ENCODE measurements at places on chromosomes 6 and 20.
A peak's percentile ranks its signal among the peaks of the same experiment; 100 is the strongest.

DNA sequence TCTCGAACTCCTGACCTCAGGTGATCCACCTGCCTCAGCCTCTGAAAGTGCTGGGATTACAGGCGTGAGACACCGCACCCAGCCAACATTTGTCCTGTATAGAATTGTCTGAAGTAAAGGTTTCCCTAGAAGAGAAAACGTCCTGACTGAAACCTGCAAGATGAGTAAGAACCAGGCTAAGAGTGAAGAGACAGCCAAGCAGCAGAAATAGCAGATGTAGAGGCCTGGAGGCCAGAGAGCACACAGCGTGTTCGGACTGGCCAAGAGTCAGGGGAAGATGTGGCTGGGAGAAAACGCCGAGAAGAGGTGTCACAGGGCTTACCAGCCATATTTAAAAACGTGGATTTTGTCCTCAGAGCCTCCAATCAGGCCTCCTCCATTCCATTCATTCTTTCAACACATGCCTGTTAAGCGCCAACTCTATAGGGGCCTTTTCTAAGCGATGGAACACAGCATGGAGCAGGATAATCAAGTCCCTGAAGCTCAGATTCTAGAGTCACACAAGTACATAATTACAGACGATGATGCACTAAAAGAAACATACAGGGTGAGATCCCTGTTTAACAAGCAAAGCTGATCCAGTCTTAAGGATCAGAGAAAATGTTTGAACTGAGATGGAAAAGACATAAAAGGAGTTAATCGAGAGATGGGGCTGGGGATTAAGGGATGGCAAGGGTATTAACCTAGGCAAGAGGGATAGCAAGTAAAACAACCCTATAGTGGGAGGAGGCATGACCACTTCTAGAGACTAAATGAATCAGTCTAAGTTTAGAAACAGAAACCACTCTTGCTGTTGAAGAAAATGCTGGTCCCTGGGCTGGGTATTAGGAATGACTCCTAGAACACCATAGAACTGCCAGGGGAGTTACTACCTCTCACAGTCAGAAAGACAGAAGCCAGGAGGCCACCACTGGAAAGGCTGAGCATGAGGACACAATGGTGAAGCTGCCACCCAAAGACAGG lies 4.8 kb downstream of the ZCCHC3 start:
- no peak for DNase-seq

DNA sequence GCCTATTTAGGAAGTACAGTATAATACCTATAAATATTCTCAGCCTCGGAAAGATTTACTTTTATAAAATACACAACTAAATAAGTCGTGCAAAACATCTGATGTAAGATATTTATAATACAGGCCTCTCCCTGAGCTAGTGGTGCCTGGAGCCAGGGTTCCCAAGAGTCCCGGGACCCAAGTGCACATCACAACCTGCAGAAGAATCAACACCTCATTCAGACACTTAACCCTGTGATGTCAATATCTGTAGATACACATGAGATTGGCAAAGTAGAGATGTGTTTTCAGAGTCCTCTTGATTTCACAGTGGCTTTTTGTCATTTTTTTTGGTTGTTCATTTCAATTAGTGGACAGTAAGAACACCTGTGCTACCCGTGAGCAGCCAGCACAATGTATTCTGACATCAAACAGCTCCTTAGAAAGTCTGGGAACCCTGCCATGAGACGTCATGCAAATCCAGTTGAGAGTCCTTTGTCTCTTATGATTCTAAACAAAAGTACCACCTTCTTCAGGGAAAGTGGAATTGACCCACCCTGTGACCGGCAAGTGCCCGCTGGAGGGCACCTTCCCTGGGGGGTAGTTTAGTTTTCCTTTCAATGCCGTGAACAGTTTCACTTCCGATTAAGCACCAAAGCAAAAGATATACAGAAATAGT lies 101.6 kb downstream of the DACT2 start:
- no peak for DNase-seq

- DNase-seq, result no peak
Observed at GRCh38 chr6:136739501-136739900, 52.8 kb downstream of the MAP3K5 start.

DNA sequence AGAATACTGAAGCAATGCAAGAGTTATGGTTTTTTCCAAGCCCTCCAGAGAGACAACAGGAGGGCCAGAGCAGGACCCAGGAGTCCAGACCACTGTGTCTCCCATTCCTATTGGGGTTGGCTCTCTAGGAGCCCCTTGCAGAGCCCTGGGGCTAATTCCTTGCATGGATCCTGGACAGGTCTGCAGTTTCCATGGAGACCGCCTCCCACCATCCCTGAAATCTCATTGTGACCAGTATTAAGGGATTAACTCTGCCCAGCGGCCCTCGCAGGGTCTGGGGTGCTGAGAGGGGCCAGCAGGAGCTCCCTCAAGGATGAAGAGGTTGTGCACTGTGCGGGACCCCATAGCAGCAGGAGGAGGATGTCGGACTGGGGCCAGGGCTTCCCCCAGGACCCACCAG lies 34.8 kb downstream of the HNF4A start:
- DNase-seq, result no peak

- no peak for DNase-seq
Observed at GRCh38 chr6:45293306-45293705, 34.8 kb upstream of the RUNX2 start.

DNA sequence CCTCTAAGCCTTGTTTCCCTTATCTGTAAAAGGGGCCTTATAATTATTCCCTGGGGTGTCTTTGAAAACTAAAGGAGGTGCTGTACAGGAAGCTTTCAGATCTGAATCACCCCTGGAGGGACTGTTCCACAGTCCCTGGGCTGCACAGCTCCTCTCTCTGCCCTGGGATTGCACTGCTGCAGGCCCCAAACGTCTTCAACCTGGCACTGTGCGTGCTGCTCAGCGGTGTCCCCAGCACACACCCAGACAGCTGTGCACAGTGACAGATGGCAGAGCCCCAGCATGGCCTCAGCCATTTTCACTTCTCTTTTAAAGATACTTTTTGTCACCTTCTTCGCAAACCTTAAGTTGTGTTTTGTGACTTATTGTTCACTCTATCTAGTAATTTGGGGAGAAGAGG lies 50.7 kb upstream of the INSM1 start:
- DNase-seq, result no peak

DNA sequence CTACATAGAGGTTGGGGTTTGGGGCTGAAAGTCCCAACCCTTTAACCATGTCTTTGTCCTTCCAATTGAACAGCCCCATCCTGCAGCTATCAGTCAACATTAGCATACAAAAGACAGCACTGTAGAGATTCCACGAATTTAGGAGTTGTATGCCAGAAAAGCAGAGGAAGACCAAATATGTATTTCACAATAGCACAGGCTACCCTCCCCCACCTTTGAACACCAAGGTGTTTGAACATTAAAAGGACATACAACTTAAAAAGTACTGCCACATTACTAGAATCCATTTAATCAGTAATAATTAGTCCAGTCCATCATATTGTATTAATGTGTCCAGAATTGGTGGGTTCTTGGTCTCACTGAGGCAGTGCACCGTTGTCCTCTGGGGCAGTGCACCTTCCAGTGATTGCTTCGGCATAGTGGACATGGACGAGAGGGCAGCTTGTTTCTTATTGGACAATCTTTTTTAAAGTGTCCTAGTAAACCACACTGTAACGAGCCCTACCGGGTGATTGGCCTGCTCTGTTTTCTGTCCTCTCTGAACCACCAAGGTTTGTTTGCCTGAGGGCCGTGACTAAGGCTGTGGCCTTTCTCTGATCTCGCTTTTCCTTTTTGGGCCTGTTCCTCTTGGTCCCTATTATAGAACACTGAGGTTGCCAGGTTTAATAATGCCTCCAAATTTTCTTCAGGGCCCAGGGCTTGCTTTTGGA lies 36.4 kb downstream of the GSTA4 start:
- no peak for DNase-seq

DNA sequence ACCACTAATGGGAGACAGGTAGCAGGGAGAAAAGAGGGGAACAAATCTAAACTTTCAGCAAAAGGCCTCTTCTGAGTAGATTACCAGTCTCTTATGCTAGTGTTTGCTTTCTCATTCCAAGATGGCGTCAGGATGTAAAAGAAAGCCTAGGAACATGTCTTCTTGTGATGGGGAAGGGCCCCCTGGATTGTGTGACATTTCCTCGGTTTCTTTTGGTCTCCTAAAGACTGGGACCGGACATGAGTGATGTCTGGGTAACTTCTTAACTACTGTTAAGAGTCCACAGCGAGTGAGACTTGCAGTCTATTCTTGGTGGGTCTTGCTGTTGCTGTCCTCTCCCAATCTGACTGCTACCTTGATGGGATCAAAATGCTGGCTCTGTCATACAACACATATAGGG lies 60.3 kb downstream of the ADGRB3 start:
- no peak for DNase-seq

DNA sequence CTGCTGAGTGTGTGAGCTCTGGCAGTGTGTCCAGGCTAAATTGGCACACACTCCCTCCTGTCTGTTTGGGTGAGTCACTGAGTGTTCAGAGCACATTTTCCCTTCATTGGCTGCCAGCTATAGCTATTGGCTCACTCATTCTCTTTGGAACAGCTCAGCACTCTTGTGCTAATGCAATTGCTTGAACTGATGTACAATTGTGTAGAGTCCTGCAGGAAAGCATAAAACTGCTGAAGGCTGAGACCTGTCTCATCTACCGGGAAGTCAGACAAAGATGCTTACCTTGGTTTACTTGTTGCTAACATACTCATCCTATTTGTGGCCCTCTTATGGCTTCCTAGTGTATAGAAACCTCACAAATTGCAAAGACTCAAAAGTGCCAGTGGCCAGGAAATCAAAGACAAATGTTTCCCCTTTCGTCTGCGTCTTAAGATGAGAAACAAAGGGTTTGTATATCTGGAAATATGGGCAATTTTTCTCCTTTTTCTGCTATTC lies 351.0 kb downstream of the BCKDHB start:
- DNase-seq, result peak; percentile 60

DNA sequence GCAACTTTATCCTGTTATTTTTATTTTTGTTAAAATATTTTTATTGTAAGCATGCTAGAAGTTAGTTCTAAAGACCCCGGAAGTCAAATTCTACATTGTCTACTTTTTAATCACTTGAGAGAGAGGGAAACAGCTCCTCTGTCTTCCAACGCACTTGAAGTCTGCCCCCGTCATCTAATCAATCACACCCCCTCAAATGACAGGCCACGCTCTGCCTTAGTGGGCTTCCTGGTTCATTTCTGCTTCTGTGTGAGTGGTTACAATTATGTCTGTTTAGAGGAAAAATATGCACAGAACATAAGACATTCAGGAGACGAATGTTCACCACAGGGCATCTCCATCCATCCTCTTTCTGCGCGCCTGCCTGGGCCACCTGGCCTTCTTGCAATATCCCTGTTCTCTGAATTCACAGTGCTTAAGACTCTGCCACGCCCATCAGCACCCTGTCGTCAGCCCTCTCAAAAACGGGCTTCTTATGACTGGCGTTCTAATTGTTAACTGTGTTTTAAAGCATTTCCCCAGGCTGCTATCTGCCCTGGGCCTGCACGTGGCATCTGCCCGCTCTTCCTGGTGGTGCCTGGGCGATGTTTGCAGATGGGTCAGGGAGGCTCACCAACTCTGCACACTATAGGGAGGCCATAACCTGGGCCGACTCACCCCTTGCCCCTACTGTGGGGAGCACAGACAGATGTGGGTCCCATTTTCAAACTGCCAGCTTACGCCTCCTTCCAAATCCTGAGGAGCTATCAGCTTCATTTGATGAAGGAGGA lies 15.4 kb downstream of the DACT2 start:
- no peak for DNase-seq

- no peak for DNase-seq
Observed at GRCh38 chr6:141719476-141719875, 413.2 kb upstream of the GJE1 start.

DNA sequence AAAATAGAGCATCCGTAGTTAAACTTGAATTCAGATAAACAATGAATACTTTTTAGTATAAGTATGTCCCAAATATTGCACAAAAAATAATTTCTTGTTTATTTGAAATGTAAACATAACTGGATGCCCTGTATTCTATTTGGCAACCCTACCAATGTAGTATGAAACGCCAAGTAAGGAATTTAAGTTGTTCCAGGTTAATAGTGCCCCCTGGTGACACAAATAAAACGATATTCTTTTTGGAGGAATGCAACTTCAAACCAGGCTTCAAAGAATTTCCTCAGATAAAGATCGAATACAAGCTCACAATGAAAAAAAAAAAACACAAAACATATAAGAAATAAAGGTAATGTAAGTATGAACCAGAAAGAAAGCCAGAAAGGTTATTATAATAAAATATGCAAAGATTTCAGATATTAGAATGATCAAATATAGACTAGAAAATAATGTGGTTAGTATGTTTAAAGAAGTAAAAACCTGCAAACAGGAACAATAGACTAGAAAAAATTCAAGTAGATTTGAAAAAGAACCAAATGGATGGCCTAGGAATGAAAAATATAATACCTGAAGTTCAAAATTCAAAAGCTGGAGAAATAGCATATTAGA lies 18.4 kb upstream of the AKAP7 start:
- peak; percentile 33 for DNase-seq

- DNase-seq, result no peak
Observed at GRCh38 chr6:47235421-47235820, 74.3 kb downstream of the TNFRSF21 start.

GRCh38 chr6:36329798-36330291 lies 6.8 kb downstream of the BNIP5 start:
- DNase-seq, result no peak

DNA sequence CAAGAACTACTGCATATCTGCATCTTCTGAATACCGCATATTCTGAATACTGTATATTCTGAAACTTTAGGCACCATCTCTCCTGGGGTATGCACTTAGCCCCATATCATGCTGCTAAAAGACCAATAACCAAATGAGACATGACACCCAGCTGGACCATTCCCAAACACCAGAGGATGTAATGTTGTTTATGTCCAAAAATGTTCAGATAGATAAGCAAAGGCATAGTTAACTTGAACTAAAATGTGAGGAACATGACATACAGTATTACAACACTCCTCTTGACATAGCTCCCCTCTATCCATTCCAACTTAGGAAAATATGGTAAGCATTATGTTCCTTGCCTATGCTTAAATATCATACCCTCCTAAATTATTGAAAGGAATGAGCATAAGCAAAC lies 127.3 kb downstream of the TENT5A start:
- no peak for DNase-seq

DNA sequence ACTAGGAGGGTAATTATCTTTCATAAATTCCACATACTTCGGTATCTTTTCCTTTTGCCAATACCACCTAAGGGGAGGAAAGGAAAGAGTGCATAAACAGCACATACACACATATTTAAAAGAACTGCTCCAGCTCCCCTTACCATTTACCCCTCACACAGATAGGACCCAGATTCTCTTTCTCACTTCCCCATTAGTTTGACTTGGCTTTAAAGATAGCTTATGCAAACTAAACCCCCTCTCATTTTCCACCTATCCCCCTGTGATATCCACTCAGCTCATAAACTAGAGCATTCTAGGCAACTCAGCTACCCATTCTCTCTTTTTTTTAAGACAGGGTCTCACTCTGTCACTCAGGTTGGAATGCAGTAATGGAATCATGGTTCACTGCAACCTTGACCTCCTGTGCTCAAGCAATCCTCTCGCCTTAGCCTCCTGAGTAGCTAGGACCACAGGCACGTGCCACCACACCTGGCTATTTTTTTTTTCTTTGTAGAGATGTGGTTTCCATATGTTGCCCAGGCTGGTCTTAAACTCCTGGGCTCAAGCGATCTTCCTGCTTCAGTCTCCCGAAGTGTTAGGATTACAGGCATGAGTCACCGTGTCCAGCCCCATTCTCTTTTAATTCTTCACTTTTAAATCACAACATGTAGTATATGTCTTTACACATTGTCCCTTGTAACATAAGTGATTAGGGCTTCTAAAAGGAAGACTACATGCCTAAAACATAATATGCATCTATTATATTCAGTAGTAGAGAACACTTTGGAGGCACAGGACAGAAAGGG lies 4.0 kb downstream of the FUCA2 start:
- no peak for DNase-seq

- no peak for DNase-seq
Observed at GRCh38 chr6:130029163-130029562, 10.8 kb downstream of the L3MBTL3 start.

All from smooth muscle cell of the brain vasculature (primary cell).